ENCODE measurements at places on chromosomes 6 and 20. TPM values are rescaled to one million over a fixed set of nuclear protein-coding genes. Genes with fewer than 3 reads are reported as not detected.

The PROCR gene
- total RNA-seq = 1,430 TPM

The SMPDL3A gene
- 1.2 TPM for total RNA-seq

The CD83 gene
- total RNA-seq = 0.12 TPM

The TAGAP gene
- total RNA-seq = not detected

The TFAP2A gene
- total RNA-seq = 2.3 TPM

The ZNF391 gene
- 17.0 TPM for total RNA-seq

The APCDD1L gene
- total RNA-seq = not detected

The LRFN2 gene
- total RNA-seq = not detected

- peak; percentile 7 for DNase-seq
Observed at GRCh38 chr20:50292591-50293283, 102.1 kb downstream of the CEBPB start.

- no peak for DNase-seq
Observed at GRCh38 chr6:33763483-33763882, 16.8 kb upstream of the IP6K3 start.

- no peak for DNase-seq
Observed at GRCh38 chr6:37362101-37362828, 8.5 kb downstream of the RNF8 start.

GRCh38 chr6:34930221-34930620 is 41.2 kb downstream of the ANKS1A start:
- no peak for DNase-seq

GRCh38 chr6:162636167-162636566 is 91.4 kb downstream of the PRKN start:
- DNase-seq = peak; percentile 16

GRCh38 chr6:143160015-143160414 is 99.3 kb downstream of the AIG1 start:
- DNase-seq = no peak

- no peak for DNase-seq
Observed at GRCh38 chr20:14928083-14928482, 590.7 kb upstream of the FLRT3 start.

GRCh38 chr6:20409427-20409971 is 7.8 kb downstream of the E2F3 start:
- no peak for DNase-seq

GRCh38 chr6:167764713-167765479 is 61.8 kb upstream of the AFDN start:
- no peak for DNase-seq

DNA sequence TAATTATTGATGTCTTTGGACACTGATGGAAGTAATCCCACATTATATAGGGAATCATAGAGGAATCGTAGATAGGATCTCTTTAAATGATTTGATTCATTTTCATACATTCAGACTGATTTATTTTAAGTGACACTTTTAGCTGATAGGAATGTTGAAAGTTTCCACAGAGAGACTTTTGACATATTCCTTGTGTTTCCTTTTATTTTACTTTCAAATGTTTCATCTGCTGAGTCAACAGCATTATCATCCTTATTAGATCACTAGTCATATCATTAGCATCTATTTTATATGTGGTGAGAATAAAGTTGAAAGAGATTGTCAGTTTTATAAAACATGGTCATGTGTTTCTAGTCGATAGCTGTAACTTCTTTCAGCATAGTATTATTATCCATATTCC is 13.4 kb downstream of the DCBLD1 start:
- no peak for DNase-seq

- DNase-seq = no peak
Observed at GRCh38 chr20:24651171-24651975, 181.9 kb downstream of the SYNDIG1 start.

Measured in G401 (cell line).